Spinal cord (tissue), 10 donors: ENCODE measurements at places on chromosomes 3 and 15. TPM values are rescaled to one million over a fixed set of nuclear protein-coding genes. Genes with fewer than 3 reads are reported as not detected.

The HRG gene
- 0.17 TPM for polyA plus RNA-seq

The MUC20 gene
- polyA plus RNA-seq: 12.9 TPM

The SMCO1 gene
- polyA plus RNA-seq: not detected

The GOLGA8R gene
- polyA plus RNA-seq: 8.1 TPM
